ENCODE measurements at places on chromosomes 12 and 14.

DNA sequence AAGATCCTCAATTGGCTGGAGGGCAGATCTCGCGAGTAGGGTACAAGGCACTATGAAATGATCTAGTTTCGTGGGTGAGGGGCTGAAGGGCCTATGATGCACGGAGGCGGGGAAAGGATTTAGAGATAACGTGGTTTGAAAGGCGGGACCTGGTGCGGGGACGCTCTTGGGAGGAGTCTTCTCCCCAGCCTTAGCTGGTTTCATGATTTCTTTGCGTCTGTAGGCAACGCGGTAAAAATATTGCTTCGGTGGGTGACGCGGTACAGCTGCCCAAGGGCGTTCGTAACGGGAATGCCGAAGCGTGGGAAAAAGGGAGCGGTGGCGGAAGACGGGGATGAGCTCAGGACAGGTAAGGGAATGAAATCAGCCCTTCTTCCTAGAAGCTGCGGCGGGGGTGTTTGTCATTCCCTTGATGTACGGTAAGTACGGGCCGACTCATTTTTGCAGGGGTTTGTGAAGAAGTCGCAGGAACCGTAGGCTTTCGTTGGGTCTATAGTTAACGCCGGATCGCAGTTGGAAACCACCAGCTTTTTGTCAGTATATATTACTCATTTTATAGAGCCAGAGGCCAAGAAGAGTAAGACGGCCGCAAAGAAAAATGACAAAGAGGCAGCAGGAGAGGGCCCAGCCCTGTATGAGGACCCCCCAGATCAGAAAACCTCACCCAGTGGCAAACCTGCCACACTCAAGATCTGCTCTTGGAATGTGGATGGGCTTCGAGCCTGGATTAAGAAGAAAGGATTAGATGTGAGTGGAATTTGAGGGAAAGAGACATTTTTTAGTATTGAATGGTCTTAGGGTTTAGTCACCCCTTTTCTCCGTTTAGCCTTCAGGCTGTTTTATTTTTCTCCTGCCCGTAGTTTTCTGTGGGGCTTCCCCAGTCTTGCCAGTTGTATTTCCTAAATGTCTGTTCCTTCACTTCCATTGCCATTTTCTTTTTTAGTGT lies 602 bp downstream of the APEX1 start:
- DNase-seq, result peak; percentile 70

DNA sequence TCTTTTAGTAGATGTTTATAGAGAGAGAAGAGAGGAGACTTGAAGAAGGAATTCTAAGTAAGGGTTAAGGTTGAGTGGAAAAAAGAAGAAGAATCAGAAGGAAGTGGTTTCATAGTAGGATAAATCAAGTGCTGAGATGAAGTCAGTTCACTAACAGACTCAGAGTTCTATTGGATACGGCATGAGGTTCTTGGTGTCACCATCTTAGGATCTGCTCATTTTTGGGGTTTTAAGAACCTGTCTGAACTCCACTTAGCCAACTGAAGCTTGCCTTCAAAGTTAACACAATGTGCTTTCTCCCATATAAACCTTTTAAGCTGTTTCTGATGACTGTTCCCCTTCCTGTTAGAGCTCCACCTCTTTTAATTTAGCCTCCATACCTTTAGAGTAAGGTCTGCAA lies 152.6 kb downstream of the PRKCH start:
- no peak for DNase-seq

DNA sequence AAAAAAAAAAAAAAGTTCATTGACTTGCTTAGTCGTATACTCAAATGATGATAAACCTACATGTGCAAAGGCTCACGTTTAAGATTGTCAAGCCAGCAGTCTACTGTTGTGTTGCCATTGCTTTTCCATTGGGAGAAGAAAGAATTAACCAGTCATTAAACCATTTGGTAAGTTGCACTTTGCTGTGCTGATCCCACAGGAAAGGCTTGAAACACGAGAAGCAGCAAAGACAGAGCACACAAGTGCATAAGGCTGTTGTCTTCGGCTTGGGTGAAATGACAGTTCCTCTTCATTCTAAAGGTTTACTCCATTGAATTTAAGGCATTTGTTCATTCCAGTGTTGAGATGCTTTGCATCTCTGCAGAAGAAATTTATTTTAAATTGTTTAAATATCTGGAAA lies 50.1 kb downstream of the ZC3H14 start:
- DNase-seq, result no peak

DNA sequence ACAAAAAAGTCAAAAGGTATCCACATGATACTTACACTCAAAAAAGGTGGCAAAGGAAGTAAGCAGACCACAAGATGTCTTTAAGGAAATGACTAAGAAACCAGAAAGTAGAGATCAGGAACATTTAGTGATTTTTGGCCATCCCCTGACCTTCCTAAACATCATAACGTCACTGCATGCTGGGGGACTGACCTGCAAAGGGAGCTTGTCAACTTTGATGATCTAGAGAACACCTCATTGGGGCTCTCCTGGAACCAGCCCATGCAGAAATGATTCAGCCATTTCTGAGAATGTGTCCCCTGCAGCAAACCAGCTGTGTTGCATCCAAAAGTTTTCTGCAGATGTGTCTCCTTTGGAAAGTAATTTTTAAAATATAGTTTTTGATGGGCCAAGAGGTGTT lies 152.2 kb upstream of the RASSF8 start:
- no peak for DNase-seq

Data from HuH-7.5 (cell line).